Activated T-helper 17 cell treated with anti-CD3 and anti-CD28 coated beads, Interleukin-2, amount 50 U/mL, for 72 hours (primary cell): ENCODE measurements at places on chromosomes 5 and 9. TPM values are rescaled to one million over a fixed set of nuclear protein-coding genes. Genes with fewer than 3 reads are reported as not detected.

GRCh38 chr5:140202078-140202477 is 27.1 kb downstream of the CYSTM1 start:
- no peak overlapping the region for H3K4me3 ChIP-seq
- H3K27ac ChIP-seq: no peak overlapping the region
- no peaks in the 10 kb centered on the region for H3K36me3 ChIP-seq
- H3K4me1 ChIP-seq: no peaks in the 10 kb centered on the region

THBS4 gene
- 3.5 TPM for total RNA-seq

- peak; percentile 68 for ATAC-seq
- peaks cover 12% of the 10 kb centered on the region for H3K36me3 ChIP-seq
- H3K4me3 ChIP-seq: peak overlapping the region; percentile 86
- no peaks in the 10 kb centered on the region for H3K27me3 ChIP-seq
These were observed 198.8 kb downstream of the AUH start for GRCh38 chr9:91162784-91163443.

GRCh38 chr5:3019045-3019444 is 267.6 kb upstream of the IRX2 start:
- H3K36me3 ChIP-seq: no peaks in the 10 kb centered on the region
- H3K27me3 ChIP-seq: no peaks in the 10 kb centered on the region
- H3K4me3 ChIP-seq: no peak overlapping the region
- no peaks in the 10 kb centered on the region for H3K4me1 ChIP-seq

DNA sequence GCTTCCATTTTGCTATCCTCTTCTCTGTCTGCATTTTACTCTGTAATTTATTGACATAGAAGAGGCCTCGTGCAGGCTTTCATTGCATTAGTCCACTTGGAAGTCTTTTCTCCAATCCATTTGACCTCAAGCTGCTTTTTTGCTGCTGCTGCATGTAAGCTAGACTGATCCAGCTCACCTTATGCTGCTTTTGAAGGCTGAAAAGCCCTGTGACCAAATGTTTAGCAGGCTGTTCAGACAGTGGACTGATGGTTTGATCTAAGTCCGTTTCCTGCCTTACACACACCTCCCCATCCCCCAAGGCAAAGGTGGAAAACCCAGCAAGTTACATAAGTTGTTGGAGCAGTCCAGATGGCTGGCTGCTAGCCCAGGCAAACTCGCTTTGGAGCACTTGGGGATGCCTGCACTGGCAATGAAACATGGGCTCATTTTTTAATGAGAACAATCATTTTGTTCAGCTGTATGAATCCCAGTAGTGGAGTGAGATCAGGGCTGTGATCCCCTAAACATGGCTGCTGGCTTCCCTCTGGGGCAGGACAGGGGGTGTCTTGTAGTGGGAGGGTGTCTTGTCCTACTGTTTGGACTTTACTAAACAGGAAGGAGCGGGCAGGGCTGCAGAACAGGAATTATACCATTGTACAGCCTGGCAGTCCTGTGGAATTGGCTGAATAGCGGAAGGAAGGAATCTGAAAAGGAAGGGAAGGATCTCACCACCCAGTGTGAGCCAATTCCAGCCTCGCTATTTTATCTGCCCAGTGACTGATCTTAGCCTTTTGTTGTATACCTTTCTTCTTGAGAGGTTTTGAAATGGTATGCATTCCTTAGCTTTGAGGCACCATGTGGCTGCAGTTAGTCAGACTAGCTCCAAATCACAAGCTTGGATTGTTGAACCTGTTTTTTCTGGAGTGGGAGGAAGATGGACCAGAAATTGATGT is 212.0 kb downstream of the ARHGAP26 start:
- no peak overlapping the region for H3K27ac ChIP-seq
- no peak for ATAC-seq
- no peaks in the 10 kb centered on the region for H3K27me3 ChIP-seq
- peak overlapping the region; percentile 13 for H3K4me3 ChIP-seq

SNCB gene
- not detected for total RNA-seq

CLINT1 gene
- 60.7 TPM for total RNA-seq

DNA sequence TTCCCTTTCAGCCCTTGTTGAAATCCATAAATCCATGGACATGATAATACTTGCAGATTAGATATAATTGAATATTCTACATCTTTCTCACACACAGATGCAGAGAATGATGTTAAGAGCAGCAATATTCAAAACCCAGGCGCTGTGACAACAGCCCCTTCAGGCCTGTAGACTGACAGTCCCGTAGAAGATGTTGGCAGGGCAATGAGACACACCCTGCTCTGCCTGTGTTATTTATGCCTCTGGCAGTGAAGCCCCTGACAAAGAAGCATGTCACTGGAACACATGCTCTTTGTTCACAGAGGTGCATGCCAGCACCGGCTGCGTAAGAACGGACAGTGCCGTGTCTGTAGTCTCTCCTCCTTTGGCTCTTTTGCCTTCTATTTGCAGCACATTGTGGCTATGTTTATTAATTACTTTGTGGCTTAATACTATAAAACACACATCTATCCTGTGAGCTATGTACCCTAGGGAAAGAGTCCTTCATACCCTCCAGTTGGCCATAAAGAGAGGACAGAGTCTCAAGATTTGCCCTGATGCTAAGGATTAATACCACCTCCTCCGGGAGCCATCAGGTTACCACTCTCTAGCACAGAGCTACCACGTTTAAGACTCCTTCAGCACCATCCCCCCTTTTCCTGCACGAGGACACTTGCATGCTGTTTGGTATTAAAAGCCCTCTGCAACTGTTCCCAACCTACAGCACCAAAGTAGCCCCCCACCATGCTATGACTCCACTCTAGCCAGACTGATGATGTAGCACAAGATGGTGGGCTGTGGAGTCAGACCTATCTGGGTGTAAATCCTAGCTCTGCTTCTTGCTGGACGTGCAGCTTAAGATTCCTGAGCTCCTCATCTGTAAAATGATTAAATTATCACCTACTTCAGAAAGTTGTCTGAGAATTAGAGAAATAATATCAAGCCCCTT is 2.0 kb upstream of the ANP32B start:
- H3K36me3 ChIP-seq: peaks cover 11% of the 10 kb centered on the region
- H3K4me1 ChIP-seq: peaks cover 8% of the 10 kb centered on the region
- peak overlapping the region; percentile 73 for H3K4me3 ChIP-seq

KIF20A gene
- 73.0 TPM for total RNA-seq
